Activated CD8-positive, alpha-beta memory T cell treated with anti-CD3 and anti-CD28 coated beads, Interleukin-2, amount 50 U/mL, for 48 hours (primary cell): ENCODE measurements at places on chromosomes 1 and 21.

DNA sequence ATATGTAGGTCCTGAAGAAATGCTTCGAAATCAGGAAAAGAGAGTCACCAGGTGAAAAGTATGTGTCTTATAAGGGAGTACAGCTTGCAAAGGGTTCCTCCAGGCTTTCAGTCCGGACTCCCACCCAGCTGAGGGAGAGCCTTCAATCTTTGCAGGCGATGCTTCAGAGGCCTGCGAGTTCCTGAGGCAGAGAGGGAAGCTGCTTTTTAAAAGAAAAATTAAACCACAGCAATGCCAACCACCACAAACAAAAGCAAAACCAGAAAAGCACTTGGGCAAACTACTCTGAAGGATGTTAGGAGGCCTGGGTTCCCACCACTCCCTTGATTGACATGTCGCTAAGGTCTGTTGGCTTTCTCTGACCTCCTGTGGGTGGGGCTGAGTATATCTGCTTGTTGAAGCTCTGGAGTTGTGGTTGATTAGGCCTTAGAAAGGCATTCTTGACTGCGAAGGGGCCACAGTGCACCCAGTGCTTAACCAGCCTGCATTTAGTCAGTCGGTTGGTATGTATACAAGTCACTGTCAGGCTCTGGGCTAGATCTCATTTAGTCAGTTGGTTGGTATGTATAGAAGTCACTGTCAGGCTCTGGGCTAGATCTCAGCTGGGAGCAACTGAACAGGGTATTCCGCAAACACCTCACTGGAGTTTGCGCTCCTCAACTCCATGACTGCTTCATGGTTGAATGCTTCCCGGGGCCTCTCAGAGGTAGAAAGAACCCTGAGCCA lies 1.2 kb downstream of the NIPAL3 start:
- no peak for DNase-seq

DNA sequence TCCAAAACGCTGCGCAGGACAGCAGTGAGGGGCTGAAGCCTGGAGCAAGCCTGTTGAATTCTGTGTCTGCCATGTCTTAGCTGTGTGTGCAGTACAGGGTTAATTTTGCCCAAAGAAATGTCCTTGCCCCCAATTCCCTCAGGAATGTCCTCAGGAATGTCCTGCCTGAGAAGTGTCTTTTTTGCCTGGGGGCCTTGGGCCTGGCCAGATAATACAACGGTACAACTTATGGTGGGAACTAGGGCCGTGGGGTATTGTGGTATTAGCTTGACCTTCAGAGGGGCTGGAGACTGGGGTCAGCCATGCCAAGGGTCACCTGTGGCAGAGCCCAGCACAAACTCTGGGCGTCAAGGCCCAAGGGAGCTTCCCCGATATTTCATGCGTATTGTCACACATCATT lies 107.7 kb downstream of the AJAP1 start:
- DNase-seq = no peak

DNA sequence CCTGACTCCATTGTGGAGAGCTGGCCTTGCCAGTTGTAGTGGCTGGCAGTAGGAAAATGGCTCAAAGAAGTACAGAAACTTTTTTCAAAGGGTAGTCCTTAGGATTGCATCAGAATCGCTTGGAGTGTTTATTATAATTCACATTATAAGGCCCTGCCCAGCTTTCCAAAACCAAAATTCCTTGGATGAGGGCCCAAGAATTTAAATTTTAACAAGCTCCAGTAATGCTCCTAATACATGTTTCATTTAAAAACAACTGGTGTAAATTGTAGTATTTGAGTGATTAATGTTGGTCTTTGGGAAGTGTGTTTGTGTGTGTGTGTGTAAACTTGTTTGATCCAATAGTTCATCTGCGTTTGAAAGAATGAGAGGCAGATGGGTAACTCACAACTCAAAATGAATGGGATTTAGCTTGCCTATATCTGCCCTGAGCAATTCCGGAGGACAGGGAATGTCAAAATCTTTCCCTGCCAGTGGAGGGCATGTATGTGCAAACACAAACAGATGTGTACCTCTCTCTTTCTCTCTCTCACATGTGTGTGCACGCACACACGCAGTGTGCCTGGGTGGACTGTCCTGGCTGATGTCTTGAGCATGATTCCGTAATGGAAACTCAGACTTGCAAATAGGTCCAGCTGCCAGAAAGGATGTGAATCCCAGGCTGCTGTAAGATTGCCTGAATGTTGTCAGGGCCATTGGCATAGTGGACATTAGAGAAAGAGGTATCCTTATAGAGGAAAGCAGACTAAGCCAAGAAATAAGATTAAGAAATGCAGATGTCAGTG lies 293.1 kb downstream of the LMX1A start:
- no peak for DNase-seq

- no peak for DNase-seq
These were observed 103.9 kb upstream of the DUSP10 start for GRCh38 chr1:221845650-221846371.

DNA sequence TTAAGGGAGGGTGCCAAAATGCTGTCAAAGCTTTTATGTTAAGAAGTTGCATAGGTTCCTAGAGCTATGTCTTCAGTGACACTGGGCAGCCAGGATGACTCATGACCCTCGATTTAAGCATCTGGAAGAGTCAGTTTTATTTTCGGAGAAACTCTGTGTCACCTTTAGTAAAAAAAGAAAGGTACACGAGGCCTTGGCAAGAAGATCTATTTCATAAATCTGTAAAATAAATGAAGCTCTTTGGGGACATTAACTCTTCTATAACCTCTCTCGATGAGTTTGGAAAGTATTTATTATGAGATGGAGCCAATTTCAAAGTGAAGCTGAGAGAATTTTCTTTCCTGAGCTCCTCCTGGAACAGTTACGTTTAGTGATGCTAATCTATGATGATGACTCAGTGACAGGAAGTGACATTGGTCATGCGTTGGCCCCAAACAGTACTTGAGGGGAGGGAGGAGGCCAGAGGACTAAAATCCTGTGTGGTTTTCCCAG lies 156.5 kb downstream of the HLX start:
- DNase-seq = no peak

DNA sequence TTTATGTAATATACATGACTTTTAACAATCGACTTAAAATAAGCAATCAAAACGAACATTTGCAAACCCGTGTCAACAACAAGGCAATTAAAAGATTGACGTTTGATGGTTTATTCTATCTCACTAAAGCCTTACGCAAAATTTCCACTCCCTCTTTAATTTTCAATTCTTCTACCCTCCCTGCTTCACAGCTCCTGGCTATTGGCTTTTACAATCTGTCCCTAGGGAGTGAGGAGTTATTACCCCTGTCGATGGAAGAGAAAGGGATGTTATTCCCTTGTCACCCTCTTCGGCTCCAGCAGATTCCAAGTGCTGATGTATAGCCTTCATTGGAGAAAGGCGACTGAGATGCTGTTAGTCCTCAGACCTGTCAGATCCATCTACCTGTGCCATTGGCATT lies 161.3 kb downstream of the ZNF281 start:
- DNase-seq = no peak

DNA sequence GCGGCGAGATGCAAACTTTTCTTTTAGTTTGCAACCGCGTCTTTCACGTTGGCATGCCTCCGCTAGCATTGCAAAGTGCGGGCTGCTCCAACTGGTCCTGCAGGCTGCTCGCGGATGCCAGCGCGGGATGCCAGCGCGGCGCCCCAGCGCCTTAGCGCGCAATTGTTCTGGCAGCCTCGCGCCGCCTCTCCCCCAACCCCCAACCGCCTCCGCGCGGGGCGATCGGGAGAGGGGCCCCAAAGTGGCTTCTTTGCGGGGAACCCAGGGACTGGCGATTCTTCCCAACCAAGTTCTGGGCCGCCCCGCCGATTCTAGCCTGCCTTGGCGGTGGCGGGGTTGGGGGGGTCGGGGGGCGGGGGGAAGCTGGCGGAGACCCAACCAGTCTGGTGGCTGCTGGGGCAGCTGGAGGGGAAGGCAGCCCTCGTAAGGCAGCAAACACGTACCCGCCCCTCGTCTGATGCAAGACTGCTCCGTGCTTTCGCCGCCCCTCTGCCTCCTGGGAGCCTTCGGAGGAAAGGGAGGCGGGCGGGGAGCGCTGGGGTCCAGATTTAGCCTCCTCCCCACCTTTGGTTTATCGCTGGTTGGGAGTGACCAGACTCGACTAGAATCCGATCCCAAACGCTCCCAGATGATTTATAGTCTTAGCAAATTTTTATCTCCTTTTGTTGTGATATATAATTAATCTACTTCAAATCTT lies 756 bp downstream of the PHGDH start:
- peak; percentile 79 for DNase-seq

- DNase-seq = no peak
These were observed 55.5 kb upstream of the DYNLT5 start for GRCh38 chr1:66696771-66697170.

DNA sequence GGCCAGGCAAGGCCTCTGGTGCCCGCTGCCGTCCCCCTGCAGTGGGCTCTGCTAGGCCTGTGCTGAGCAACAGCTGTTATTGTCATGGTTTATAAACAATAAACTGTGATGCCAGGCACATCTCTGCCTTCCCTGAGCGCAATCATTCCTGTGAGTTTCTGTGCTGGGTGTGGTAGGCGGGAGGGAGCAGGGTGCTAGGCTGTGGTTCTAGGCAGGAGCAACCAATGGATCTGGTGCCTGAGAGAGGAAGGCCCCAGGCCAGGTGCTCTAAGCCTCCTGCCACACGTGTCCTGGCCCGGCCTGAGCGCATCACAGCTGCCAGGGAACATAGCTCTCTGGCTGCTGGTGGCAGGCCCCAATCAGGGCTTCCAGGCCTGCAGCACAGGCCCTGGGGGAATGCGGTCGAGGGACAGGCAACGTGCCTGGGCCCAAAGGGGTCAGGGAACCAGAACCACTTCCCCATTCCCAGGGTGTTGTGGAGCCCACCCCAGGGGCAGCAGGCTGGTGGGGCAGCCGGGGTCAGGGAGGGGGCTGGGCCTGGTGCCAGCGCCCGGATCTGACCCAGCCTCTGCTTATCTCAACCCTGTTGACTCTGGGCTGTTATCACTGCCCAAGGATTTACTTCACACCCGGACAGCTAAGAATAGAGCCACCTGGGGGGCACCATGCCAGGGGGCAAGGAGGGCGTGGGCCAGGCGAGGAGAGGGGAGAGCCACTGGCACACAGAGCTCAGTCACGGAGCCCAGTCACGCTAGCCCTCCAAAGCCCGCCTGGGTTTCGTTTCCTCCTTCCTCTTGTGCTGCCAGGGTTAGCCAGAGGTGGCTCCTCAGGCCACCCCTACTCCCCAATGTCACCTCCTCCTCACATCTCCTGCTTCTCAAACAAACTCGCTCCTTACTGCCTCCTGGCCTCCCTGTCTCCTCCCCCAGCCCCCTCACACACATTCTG lies 11.5 kb downstream of the TRIM46 start:
- DNase-seq = no peak

- DNase-seq = no peak
These were observed 76.3 kb downstream of the RUSC1 start for GRCh38 chr1:155396874-155397476.

- no peak for DNase-seq
These were observed 922 bp downstream of the CPT2 start for GRCh38 chr1:53197291-53198200.

GRCh38 chr1:161932668-161933067 lies 91.0 kb downstream of the OLFML2B start:
- DNase-seq = no peak

DNA sequence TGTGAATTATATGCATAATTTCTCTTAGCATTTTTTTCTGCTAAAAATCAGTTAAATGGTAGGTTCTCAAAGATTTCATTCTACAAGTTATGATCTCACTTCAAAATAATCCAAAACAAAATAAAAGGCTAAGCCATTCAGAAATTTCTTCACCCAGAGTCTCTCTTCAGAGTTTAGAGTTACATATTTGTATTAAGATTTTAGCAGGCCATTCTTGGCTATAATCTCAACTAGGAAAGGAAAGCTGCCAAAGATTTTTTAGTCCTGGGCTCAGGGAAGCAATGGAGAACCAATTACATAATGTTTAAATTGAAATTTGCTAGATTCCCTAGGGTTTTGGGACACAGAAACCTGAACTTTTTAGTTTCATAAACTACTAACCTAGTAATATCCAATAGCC lies 245.0 kb downstream of the USH2A start:
- DNase-seq = no peak
